ENCODE measurements at places on chromosomes 6 and 20.

DNA sequence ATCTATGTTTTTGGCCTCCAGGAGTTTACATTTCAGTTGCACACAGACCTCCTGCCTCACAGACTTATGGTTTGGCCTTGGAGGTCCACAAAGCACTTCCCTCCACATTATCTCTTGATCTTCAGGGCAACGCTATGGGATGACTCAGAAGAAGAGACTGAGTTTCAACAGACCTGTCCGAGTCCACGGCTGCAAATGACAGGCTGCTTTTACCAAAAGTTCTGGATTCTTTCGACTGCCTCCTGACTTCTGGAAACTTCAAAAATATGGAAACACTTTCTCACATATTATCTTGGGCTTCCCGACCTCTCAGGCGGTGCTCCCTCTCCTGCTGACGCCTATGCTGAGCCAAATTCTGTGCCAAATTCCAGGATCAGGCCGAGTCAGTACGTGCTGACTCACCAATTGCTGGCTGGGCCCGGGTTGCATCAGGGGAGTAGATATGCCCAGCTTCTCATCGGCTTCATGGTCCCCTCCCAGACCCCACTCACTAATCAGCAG, 190.2 kb downstream of the BMP7 start:
- DNase-seq: peak; percentile 75

- no peak for DNase-seq
These were observed 87.2 kb downstream of the ADAT2 start for GRCh38 chr6:143363299-143363698.

DNA sequence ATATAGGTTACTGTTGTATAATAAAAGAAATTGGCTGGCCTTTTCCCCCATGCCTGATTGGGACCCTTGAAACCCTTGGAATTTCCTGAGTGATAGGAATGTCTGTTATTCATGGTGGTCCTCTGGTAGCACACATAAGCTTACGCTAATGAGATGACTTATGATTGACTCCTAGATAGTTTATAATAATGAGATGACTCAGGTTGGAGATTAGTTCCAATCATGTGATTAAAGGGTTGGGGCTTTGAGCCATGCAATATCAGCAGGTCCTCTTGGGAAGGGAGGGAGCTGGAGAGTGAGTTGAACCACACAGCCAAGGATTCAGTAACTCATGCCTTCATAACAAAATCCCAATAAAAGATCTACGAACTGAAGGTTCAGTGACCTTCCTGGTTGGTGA, 407.6 kb upstream of the MANEA start:
- peak; percentile 51 for DNase-seq

GRCh38 chr6:2216794-2217383, 28.5 kb downstream of the GMDS start:
- no peak for DNase-seq

DNA sequence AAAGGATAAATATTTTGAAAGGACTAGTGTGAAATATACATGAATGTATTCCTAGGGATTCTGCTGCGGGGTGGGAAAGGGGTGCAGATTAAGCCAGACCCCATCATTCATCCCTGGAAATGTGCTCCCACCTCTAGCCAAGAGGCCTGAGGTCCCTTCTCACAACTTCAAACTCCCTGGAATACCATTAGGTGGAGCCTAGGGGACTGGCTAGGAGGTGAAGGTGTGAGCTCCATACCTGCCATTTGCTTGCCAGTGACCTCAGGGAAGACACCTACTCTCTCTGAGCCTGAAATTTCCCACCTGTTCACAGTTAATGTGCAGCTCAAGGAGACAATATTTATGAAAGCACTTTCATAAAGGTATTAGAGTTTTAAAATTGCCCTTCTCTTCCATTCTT, 4.7 kb upstream of the CCN2 start:
- no peak for DNase-seq

GRCh38 chr6:36109092-36109491, 21.2 kb upstream of the MAPK13 start:
- no peak for DNase-seq

GRCh38 chr20:38098952-38099351, 65.4 kb downstream of the RPRD1B start:
- DNase-seq: no peak

- no peak for DNase-seq
These were observed 34.7 kb downstream of the GHRH start for GRCh38 chr20:37226889-37227288.

DNA sequence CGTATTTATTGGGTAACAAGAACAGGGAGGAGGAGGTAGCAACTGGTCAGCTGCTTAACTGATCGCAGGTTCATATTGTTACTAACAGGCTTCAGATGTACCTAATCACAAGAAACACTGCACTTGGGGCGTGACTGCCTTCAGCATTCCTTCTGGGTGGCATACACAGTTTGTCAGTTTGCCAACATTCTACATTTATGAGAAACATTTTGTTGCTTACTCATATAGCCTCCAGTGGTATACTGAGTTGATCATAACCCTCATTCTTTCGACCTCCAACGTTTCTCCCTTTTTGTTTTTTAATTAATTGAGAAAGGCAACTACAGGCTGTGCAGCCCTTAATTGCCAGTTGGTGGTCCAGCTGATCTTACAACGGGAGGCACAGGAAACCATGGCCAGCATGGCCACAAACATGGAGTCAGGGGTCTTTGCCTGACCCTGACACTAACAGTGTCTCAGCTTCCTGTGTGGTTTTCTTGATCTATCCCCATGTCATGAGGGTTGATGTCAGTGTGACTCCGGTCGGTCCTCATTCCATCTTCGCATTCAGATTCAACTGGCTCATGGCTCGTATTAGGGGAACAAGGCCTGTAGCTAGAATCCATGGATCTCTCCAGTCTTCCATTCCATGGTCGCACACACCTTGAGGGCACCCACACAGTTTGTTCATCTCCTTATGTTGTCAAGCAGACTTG, 9.4 kb downstream of the EPB41L2 start:
- no peak for DNase-seq

- no peak for DNase-seq
These were observed 17.4 kb upstream of the ARMC12 start for GRCh38 chr6:35719404-35719829.

- DNase-seq: no peak
These were observed 397.9 kb upstream of the JARID2 start for GRCh38 chr6:14848019-14848418.

DNA sequence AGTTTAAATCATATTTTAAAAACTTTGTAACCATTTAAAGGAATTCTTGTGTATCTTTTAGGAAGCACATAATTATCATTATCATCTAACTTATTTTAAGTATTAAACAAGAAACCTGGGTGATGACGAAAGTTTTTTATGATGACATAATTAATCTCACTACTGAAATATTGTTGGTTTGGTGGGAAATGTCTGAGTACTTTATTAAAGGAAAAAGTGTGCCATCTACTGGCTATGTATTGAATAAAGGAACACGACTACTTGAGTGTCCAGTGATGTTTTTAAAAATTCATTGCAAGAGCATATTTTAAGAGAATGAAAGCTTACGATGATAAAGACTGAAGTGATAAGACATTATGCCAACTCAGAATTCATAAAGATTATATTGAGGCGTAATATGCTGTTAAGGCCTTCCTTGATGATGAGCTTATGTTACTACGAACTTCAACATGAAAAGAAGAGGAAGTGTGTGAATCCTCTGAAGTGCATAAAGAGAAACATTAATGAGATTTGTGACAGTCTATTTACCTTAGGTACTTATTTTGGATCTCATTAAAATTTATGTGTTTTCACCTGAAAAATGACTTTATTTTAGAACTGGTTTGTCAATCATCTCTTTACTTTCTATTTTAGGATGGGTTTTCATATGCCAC, 12.0 kb upstream of the TRMT11 start:
- DNase-seq: peak; percentile 65

- peak; percentile 2 for DNase-seq
These were observed 188.2 kb upstream of the ASCC3 start for GRCh38 chr6:101069191-101069795.

DNA sequence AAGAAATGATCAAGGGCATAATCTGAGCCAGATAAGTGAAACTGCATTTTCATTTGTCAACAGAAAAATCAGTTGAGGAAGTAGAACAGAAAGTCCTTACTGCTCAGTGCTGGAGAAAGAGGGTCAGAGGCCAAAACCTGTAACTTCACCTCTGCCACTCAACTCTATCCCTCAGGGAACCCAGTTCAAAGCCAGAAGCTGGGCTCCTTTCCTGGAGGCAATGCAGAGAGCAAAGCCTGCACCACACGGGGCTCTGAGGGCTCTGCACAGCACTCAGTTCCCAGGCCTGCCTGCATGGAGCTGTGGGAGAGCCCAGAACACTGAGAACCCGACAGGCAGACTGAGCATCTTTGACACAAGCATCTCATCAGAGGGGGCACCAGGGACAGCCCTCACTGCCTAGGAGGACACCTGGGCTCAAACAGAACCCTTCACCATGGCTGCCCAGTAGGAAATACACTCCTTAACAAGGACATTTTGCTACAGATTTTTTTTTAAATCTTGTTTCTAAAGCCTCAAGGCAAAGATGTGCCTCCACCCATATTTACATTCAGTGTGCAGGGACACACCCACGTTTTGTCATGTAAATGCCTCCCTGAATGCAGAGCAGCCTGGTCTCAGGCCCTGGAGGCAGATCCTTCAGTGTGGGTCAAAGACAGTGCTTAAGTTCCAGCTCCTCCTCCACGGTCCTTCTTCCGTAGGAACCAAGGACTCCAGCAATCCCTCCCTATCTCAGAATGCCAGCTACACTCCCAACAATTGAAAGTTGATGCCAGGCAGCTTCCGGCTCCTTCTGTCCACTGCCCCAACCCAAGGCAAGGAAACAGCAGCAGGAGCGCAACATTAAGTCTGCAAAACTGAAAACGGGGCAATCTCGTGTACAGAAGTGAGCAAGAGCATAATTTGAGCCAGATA, 6.6 kb downstream of the RNASET2 start:
- no peak for DNase-seq

GRCh38 chr6:34508425-34508824, 42.5 kb downstream of the PACSIN1 start:
- DNase-seq: no peak

DNA sequence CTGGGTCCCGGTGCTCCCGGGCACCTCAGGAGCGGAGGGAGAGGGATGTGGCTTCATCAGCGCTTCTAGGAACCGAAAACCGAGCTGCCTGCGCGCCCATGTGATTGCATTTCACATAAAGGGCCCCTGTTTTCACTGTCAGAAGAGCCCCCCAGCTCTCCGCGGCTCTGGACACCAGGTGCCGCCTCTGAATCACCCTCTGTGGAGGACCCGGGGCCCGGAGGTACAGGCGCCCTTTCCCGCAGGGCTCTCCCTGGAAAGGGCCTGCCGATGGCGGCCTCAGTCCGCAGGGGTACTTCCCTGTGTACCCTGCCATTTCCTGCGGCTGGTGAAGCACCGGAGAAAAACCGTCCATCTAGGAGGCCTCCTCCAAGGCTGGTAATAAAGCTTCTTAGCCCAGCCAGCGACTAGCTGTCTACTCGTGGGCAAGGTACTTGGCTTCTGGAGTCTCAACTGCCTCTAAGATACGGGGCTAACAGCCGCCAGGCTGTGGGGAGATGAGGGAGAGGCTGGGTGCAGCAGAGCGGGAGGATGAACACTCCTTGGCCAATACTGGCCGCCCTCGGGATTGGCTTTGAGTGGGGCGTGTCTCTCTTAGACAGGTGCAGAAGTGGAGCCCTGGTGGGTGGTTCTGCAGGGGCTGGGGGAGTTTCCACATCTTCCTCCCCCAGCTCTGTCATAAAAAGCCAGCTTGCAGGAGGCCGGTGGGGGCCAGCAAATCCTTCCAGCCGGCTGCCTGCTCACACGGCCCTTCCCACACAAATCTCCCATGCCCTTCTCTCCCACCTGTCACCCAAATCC, 1.6 kb downstream of the PPP1R16B start:
- no peak for DNase-seq

DNA sequence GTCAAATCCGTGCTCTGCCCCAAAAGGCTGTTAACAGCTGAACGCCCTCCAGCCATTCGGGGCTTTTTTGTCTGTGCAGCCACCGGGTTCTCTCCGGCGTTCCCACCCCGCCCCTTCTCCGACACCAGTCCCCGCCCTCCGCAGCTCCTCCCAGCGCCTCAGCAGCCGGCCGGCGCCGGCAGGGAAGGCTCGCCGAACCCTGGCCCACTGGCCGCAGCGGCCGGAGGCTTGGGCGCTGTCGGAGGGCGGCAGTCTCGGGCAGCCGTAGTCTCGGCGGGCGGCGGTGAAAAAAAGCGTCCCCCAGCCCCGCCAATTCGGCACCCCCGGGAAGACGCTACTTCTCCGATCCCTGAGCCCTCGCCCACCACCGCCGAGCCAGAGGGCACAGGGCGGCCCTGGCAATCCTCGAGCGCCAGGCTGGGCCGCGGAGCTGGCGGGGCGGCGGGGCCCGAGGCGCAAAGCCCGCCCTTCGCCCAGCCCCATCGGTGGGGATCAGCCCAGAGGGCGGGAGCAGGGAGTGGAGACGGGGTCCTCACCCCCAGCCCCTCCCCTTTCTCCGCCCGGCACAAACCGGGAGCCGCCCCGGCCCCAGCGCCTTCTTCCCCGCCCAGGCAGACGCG, at the start of gene SESN1:
Gene SESN1 (minus strand): TSS at position 431 of the 620 bp plus-strand sequence. CDS start 773 bp downstream, outside the sequence.
- DNase-seq: peak; percentile 99

DNA sequence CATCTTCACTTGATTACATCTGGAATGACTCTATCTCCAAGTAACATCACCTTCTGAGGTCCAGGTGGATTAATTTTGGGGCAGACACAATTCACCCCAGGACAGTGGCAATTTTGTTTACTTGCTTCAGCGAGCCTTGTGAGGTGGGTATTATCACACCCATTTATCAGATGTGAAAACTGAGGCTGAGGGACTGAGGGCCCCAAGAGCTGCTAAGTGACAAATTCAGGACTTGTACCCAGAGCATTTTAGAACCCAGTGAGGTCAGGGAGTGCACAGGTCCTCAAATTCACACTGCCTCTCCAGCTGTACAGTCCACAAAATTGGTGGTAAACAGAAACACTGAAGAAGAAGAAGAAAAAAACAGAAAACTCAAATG, 125.2 kb upstream of the PMEPA1 start:
- no peak for DNase-seq

DNA sequence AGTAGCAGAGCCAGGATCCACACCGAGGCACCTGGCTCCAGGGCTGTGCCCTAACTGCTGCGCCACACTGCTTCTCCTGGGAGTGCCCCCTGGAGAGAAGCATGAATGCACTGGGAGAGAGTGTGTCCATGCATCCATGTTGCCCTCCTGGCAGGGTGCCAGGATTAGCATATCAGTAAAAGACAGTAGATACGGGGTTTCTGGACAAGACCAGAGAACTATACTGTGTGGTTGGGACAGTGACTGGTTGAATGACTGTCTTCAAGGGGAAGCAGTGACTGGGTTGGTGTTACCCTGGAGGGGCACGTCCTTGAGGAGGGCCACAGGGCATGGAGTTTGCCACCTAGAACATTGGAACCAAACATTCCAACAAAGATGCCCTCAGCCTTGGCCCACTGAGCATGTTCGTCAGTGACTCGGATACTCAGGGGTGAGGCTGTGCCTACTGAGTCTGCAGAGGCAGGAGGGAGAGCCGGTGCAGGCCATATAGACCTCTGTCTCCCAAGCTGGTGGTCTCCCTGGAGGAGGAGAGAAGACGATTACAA, 288.8 kb downstream of the CDC5L start:
- no peak for DNase-seq

- peak; percentile 89 for DNase-seq
These were observed 58.8 kb downstream of the RSPO3 start for GRCh38 chr6:127177030-127177922.

GRCh38 chr20:61387954-61388348, 135.9 kb downstream of the CDH4 start:
- DNase-seq: no peak

Measured in fibroblast of skin of abdomen (primary cell).